Activated T-helper 17 cell treated with anti-CD3 and anti-CD28 coated beads, Interleukin-2, amount 50 U/mL, for 72 hours (primary cell): ENCODE measurements at places on chromosomes 1 and 21. TPM values are rescaled to one million over a fixed set of nuclear protein-coding genes. Genes with fewer than 3 reads are reported as not detected.

Gene DRAM2
- 20.6 TPM for total RNA-seq

Gene WNT3A
- total RNA-seq: not detected

DNA sequence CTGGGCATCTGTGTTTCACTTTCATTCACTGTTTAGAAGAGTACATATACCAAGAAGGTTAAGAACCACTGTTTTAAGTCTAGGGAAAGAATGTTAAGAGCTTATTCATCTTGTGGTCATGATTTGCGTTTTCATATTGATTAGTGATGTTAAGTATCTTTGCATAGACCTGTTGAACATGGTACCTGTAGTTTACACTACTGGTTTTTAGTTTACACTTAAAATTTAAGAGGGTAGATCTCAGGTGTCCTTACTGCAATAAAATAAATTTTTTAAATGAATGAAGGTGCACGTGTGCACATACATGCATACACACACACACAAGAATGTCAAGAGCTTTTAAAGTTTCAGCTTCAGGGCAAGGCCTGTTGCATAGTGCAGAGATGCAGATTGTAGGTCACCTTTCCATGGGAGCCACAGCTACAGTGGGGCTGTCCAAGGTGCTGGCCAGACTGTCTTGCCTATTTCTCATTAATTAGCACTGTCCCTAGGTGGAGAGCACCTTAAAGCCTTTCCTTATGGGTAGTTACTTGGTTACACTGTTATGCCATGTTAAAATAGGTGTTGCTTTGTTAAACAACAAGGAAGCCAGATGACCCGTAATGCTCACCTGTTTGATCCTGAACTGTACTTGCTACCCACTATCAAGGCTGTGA lies 543.0 kb upstream of the DAB1 start:
- no peak for ATAC-seq

DNA sequence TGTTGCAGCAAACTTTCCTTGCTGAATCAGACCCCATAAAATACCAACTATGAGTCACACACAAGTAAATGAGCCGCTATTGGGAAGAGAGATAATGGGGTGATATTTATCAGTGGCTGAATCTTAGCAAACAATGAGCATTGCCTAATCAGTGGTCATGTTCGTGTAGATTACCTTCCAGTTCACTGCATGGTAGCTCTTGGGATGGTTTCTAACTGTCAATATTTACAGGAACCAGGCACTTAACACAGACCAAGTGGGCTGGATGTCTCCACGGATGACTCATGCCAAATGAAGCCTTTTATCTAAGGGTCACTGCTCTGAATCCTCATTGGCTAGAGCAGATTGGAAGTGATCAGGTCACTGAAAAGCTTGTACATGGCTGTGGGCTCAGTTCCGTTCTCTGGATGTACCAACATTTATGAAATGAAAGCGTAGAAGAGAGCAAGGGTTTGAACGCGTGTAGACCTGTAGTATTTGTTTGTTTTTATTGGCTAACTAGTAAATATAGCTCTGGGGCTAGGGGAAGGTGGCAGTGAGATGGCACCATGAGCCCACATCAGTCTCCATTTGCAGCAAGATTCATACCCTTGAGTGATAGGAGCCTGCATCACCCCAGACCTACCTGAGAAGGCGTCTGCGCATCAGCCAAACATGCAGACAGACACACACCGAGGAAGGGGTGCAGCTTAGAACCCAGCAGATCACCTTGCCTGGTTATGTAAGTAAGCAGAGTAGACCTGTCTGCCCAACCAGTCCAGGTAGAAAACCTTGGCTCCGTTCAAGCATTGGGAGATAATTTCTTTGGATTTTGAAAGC lies 153.3 kb downstream of the TOMM20 start:
- ATAC-seq: peak; percentile 1

Gene UMODL1
- not detected for total RNA-seq

Gene CD34
- total RNA-seq: 0.06 TPM

Gene KRTAP21-2
- not detected for total RNA-seq

Gene TMEM82
- not detected for total RNA-seq

- ATAC-seq: no peak
These were observed 125.1 kb downstream of the NFIA start for GRCh38 chr1:61207416-61207815.

- ATAC-seq: no peak
These were observed 11.1 kb downstream of the DIPK1A start for GRCh38 chr1:92949937-92950817.

Gene OR2L5
- 0.09 TPM for total RNA-seq

DNA sequence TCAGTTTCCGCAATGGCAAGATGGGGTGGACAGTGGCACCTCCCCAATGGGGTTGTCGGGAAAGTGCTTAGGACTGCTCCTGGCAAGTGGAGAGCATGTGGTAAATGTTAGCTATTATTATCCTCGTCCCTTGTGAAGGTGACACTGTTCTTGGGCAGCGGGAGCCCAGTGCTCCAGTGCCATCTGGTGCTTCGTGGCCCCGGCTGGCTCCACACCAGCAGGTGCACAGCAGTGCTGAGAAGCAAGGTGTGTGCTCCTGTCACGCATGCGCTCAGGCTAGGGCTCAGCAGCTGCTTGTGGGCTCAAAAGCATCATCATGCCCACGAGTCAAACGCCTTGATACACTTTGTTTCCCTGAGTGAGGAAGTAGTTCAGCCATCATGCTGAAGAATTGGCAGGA lies 24.9 kb upstream of the KCNC4 start:
- ATAC-seq: no peak
